WTC11 (cell line): ENCODE measurements at places on chromosomes 13 and 19.

GRCh38 chr13:73607489-73608156 lies 526.6 kb downstream of the KLF12 start:
- DNase-seq = no peak

DNA sequence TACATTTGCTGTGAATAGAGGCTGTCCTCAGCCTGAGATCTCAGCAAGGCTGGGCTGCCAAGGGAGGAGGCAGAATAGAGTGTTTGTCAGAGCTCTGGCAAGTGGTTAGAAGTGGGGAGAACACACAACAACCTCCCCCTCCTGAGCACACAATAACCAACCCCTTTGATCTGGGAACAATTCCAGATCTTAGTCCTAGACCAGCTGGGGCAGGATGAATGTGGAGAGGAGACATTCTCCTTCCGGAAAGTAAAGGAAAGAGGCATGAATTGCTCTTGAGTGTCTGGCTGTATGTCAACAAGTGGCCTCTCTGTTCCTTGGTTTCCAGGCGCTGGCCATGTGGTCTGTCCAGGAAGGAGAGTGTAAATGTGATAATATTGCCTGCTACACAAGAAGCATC lies 114.9 kb upstream of the TMTC4 start:
- no peak for DNase-seq

GRCh38 chr19:5466072-5466471 lies 10.9 kb downstream of the ZNRF4 start:
- DNase-seq = no peak

- DNase-seq = no peak
These were observed 14.0 kb upstream of the TOMM40 start for GRCh38 chr19:44876930-44877535.

DNA sequence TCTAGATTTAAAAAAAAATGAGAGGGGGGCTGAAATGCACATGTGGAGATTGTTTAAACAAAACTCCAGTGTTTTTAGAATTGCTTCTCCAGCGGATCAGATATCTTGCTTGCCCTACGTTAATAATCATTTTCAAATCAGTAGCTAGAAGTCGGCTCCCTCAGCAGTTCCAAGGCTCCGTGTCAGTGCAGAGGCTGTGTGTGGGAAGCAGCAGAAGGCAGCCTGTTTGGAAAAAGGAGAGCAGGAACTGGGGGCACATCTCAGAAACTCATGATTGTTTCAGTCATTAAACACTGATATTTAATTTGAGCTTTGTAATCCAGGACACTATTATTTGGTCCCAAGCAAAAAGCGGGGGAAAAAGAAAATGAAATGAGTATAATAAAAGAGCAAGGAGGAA lies 50.9 kb downstream of the SOX21 start:
- DNase-seq = no peak

DNA sequence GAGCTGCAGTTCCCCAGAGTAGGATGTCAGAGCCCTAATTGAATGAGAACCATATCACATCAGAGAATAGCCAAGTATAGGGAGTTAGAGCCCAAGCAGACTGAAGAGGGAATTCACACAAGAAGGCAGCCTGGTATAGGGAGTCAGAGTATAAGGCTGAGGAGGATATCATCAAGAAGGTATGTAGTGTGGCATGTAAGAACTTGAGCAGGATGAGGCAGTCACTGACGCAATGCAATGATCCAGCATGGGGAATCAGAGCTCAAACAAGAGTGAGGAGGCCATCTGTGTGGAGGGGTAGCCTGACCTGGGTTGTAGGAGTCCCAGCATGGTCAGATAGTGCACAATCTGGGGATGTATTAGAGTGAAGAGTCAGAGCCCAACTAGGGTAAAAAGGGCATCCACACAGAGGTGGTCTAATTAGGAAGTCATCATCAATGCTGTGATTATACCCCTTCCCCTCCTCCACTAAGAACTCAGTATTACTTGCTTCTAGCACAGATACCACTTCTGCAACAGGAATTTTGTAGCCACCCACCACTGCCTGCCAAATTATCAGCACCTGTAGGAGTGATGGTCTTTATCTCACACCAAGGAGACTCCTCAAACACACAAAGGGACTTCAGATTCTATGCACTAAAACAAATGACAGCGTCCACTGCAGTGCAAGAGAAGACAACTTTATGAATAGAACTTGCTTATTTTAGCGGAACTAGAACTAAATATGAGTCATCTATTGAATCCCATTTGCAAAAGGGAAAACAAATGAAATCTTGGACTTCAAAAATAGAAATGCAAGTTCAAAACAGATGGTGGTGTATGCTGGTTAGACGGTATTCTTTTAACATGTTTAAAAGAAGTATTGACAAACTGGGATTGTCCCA lies 107.2 kb downstream of the FNDC3A start:
- DNase-seq = no peak

- DNase-seq = no peak
These were observed 578.2 kb downstream of the MYO16 start for GRCh38 chr13:109207622-109208021.

GRCh38 chr13:89660752-89661151 lies 1686.7 kb upstream of the MIR17HG start:
- DNase-seq = no peak

DNA sequence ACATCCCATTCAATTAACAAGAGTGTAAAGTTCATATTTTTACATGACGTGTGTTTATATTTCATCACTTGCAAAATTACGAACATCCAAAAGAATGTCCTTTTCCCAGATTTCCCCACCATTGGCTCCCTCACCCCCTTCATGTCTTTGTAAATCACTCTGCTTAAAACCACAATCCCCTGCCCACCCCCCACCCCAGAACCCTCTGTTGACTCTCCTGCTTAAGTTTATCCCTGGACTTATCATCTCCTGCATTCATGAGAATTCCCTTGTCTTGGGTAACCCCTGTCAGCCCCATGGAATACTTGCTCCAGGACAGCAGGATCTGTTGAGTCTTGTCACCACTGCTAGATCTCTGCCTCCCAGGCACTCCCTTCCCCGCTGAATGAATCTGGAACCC lies 109.9 kb downstream of the COL4A1 start:
- DNase-seq = no peak

DNA sequence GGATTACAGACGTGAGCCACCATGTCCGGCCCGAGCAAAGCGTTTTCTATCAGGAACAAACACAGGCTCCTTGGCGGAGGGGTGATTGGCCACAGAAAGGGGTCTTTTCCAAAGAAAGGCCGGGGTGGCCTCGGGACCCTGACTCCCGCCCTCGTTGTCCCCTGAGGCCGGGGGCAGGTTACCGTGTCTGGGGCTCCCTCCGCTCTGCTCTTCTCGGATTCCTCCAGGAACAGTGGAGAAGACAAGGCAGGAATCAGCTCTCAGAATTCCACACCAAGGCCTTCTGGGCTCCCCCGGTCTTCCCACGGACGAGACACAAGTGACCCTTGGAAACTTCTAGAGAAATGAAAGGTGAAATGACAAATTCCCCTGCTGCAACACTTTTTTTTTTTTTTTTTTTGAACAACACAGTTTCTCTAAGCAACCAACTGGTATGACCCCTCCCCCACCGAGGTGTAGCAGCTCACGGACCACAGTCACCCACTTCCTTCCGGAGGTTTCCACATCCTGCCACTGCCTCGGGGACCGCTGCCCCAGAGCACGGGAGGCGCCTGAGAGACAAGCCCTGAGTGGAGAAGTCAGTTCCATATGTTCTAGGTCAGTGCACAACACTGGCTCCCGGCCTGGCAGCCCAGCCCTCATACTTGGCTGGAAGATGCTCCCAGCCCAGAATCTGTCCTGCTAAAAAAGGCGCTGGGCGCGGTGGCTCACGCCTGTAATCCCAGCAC lies 11.0 kb downstream of the MOB3A start:
- no peak for DNase-seq

DNA sequence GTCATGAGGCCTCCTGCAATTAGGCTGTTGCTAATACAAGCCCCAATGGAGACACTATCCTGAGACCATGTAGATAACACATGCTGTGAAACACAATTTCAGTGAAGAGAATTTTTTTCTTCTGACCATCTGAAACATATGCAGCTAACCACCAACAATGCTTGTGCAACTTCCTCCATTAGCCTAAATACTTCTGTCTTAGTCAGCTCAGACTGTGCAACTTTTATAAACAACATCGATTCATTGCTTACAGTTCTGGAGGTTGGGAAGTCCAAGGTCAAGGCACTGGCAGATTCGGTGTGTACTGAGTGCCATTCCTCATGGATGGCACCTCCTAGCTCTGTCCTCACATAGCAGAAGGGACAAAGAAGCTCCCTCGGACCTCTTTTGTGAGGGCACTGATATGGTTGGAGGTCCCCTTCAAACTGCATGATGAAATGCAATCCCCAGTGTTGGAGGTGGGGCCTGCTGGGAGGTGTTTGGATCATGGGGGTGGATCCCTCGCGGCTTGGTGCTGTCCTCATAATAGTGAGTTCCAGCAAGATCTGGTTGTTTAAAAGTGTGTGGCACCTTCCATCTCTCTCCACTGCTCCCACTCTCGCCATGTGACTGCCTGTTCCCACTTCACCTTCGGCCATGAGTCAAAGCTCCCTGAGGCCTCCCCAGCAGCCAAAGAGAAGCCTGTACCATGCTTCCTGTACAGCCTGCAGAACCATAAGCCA lies 27.7 kb downstream of the STK24 start:
- DNase-seq = no peak

- DNase-seq = no peak
These were observed 1701.3 kb upstream of the PRR20A start for GRCh38 chr13:55439450-55439849.

GRCh38 chr13:112725346-112726015 lies 35.6 kb downstream of the ATP11A start:
- DNase-seq = no peak

DNA sequence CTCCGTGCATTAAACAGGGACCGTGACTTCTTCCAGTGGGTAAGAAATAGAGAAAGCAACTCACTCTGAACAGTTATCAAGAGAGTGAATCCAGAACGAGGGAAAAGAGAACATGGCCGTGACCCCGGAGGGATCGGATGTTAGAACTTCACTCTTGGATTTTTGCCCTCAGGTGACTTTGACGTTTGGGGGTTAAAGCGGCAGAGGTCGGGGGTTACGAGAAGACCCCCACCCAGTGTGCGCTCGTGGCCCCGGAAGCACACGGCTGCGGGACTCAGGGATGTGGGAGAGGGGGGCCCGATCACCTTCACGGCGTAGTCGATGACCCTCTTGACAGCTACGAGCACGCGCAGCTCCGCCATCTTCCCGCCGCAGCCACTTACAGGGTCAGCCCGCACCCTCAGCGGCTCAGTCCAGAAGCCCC lies at the start of gene ETFB:
ETFB (minus strand) TSS at position 424 of the 424 bp plus-strand sequence; CDS start at position 362, 62 bp downstream.
- no peak for DNase-seq

DNA sequence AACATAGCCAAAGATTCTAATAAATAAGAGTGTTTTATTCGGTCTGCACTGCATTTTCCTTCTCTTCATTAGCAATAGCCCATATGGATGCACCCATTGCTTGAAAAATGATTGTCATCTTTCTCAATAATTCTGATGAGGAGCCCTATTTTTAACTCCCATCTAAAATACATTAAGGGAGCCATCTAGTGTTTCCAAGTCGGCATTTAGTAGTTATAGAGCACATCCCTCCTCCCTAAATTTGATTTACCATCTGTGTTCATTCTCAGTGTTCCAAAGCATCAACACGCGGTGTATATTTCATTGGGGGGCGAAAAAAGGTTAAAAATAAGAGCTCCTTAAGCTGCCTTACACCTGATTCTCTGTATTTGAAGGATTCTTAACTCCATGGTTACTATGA lies 119.2 kb upstream of the IPO5 start:
- DNase-seq = no peak

DNA sequence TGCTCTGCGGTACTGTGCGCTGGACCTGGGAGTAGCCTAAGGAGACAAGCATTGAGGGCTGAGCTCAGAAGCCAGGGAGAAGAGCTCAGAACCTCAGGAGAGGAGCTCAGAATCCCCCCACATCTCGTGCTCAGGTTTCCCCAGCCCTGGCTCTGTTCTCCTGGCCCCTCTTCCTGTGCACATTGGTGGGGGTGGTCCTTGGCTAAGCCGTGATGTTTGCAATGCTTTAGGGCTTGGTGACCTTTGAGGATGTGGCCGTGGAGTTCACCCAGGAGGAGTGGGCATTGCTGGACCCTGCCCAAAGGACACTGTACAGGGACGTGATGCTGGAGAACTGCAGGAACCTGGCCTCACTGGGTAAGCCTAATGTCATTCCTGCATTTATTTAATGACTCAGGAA lies 6.6 kb downstream of the ZNF557 start:
- DNase-seq = no peak

DNA sequence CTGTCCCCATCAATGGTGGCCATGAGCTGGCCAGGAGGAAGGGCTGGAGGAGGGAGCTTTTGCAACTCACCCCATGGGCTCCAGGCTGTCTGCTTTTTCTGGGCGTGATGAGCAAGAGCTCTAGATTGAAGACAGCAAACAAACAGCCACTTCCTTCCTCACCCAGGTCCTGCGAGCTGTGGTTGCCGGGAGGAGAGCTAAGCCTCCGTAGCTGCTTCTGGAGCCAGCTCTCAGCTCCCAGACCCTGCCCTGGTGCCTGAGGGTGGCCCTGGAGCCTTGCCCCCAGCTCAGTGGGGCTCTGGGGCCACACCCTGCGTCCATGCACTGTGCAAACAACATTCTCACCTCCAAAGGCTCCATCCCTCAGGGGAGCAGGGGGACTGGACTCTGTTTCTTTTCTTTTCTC lies 6.2 kb downstream of the MYO1F start:
- no peak for DNase-seq

DNA sequence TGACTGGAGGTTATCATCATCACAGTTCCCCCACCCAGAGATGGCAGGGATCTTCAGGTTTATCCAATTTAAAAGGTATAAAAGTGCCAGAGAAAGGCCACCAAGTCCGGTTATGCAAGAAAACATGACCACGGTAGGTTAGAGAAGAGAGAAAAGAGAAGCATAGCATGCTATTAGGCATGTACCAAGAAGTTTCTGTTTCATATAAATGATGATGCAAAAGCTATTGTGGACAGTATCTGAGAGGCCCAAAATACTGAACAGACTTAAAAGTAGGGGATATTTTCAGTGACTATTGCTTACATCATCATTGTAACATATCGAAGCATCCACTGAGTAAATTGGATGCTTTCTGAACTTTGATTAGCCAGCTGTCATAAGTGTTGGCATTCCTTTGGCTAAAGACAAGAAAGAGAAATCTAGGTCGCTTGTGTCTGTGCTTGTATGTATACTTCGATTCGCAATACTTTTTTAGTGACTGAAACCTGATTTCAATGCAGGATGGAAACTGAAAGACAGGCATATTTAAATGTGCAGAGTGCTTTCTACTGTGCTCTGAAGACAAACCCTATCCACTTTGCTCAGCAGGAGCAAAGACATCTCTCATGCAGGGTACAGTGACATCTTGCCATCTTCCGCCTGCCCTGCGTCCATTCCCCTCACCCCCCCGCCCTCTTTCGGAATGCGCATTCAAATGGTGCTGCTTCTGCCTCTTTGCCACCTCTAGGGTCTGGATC lies 180.3 kb downstream of the SHISA2 start:
- no peak for DNase-seq

- no peak for DNase-seq
These were observed 25.1 kb downstream of the STARD13 start for GRCh38 chr13:33260168-33261098.

- no peak for DNase-seq
These were observed 452.3 kb downstream of the IRS2 start for GRCh38 chr13:109333893-109334651.
